ENCODE measurements at places on chromosomes 16 and 17.
A peak's percentile ranks its signal among the peaks of the same experiment; 100 is the strongest.

DNA sequence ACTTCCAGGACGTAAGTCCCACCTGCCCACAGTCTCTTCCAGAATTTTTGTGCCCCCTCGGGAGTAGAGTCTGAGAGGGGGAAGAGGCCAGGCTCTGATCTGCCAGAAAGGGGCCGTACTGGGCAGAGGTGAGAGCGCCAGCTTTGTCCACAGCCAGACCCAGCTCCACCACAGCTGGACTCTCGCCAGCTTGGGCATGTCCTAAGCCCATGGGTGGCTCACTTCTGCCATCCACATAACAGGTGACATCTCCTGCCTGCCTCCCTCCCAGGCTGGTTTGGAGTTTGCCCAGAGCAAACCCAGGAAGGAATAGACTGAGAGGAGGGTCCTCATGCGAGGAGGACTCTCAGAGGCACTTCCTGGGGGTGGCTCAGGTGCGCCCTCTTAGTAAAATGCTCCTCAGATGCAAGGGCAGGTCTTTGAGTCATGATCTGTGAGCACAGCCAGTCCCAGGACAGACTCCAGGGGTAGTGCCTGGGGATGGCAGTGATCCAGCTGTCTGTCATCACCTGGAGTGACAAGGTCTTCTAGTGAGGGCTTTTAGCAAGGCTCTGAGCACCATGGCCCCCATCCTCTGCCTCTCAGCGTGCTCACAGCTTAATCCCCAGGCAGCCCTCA lies 89.2 kb downstream of the AMFR start:
- DNase-seq = no peak

DNA sequence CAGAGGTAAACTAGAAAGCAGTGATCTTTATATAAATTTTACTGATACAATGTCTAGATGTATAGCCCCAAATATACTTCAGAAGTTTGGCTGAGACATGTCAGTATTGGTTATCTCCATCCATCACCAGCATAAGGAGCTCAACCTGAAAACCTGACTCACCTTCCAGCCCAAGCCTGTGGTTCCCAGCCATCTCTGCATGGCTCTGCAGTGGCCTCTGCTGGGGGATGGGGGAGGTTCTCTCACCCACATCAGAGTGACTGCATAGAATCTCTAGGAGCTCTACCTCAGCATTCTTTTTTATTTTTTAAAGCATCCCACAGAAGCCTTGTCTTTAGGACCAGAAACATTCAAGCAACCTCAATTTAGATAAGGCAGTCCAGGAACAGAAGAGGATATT lies 27.3 kb downstream of the USP7 start:
- no peak for DNase-seq

DNA sequence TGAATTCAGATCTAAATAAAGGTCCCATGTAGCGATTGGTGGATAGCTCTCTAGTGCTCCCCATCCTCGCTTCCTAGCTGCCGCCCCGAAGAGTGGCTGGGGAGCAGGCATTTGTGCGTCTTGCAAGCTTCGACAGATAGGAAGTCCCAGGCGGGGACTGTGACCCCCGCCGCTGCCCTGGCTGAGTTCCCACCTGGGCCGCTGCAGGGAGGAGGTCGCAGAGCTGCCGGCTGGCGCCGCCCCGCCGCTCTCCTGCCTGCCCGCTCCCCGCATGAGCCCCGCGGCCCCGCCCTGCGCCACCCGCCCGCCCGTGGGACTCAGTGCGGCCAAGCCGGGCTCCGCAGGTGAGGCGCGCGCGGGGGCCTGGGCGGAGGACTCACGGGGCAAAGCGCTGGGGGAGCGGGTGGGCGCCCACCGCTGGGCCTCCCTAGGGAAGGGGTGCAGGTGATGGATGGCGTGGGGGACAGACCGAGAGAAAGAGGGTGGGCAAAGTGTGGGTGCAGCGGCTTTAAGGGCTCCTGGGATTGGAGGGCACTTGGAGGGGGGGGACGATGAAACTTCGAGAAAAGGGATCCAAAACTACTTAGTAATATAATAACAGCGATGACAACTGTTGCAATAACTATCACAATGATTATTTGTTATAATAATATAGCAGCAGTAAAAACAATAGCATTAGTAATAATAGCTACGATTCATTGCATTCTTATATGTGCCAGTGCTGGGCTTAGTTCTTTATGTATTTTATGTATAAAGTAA lies at the start of gene OTOA:
Gene OTOA, plus strand, starts transcription at position 80 of the 759 bp plus-strand sequence. CDS start 14,547 bp downstream, outside the sequence.
- no peak for DNase-seq

- no peak for DNase-seq
Measured at GRCh38 chr17:151004-151403, 13.6 kb downstream of the SCGB1C2 start.

DNA sequence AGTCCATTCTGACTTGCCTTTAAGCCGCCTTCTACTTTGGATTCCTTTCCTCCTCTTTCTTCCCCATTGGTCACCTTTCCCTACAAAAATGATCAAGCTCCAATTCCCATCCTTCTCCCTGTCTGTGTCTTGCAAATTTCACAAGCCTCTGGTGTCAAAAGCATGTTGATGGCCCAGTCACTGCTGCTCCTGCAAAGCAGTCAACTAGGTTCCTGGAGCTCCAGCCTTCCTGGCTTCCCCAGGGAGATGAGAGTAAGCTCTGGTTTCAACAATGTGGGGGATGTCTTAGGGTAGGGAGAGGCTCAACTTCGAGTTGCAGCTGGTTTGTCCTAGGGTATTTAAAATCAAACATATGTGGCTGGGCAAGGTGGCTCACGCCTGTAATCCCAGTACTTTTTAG lies 36.1 kb upstream of the HELZ start:
- no peak for DNase-seq

GRCh38 chr17:39871801-39872200 lies 3.8 kb downstream of the ZPBP2 start:
- DNase-seq = no peak

GRCh38 chr17:79979816-79980215 lies 55.9 kb downstream of the TBC1D16 start:
- DNase-seq = no peak

DNA sequence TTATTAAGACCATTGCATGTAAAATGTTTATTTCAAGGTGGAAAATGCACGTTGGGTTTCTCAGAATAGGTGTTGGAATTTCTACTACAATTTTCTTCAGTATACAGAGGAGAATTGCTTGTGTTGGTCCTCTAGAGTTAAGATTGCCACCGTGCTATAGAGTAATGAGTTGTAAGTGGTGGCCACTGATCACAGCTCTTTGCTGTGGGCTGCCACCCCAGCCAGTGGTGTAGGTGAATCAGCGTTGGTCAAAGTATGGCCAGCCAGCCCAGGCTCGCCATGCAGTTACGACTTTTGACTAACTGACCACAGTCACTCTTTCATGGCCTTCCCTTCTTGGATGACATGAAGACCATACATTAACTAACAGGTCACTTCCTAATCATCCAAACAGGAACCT lies 12.6 kb upstream of the PRKAR1A start:
- DNase-seq = no peak

- peak; percentile 60 for DNase-seq
Measured at GRCh38 chr17:74748529-74749278, at the start of gene NHERF1. TSS of gene NHERF1 (plus strand) at chr17:74748628. CDS start at chr17:74748847, 219 bp downstream.

DNA sequence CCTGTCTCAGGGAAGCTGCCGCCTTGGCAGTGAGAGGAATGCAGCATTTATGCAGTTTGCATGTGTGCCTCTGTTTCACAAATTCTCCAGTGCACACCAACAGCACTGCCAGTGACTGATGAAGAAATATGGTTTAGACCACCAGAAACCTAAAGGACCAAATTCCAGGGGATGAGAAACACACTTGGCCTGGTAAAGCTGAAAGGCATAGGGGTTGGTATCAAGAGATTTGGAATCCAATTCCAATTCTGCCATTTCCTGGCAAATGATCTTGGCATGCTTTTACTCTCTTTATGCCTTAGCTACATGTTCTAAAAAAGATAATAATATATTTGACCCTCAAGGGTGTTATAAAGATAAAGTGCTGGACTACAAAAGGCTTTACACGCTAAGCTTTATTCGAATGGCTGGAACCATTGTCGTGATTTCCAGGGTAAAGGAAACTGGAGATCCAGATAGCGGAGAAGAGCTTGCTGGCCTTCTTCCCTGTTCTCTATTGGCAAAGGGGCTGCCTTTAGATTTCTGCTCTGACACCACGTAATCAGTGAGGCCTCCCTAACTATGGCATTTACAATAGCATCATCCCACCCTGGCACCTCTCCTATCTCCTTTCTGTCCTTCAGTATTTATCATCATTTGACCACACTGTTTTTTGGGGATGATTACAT lies 359.8 kb upstream of the ASIC2 start:
- DNase-seq = no peak

DNA sequence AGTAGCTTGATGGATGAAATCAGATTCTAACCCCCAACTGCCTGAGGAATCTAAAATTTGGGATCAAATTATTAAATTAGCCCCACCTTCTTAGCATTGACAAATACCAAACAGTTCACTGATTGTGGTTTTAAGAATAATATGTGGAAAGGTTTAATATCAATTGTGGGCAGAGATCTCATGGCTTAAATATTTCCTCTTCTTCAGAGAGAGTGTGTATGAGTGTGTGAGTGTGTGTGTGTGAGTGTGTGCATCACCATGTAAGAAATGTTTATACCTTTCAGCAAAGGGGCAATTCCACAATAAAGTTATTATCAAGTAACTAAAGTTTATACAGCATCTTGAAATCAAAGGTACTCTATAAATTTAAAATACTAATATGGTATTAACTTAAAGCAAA lies 3.2 kb downstream of the SMURF2 start:
- DNase-seq = no peak

GRCh38 chr17:39700148-39700987 lies 504 bp downstream of the ERBB2 start:
- DNase-seq = no peak

- DNase-seq = no peak
Measured at GRCh38 chr16:66512272-66513110, 37.4 kb downstream of the TK2 start.

GRCh38 chr17:27974045-27974436 lies 68.4 kb upstream of the NLK start:
- DNase-seq = no peak

GRCh38 chr17:30405161-30405560 lies 26.4 kb downstream of the CPD start:
- no peak for DNase-seq

DNA sequence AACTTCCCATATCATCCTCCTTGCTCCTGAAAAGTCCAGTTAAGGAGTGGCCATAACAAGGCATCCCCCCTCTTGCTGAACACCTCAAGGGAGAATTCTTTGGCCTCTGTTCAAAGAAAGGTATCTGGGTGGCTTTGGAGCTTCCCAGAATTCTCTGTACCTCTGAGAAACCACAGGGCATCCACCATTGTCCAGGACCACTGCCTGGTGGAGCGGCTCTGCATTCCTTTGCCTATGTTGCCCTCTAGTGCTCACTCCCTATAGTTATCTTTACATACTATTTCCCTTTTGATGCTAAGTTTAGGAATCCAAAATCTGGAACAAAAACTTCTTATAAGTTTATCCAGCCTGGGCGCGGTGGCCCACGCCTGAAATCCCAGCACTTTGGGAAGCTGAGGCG lies 30.3 kb downstream of the CHD9NB start:
- DNase-seq = no peak

GRCh38 chr16:27286451-27286850 lies 17.9 kb upstream of the NSMCE1 start:
- DNase-seq = peak; percentile 85

DNA sequence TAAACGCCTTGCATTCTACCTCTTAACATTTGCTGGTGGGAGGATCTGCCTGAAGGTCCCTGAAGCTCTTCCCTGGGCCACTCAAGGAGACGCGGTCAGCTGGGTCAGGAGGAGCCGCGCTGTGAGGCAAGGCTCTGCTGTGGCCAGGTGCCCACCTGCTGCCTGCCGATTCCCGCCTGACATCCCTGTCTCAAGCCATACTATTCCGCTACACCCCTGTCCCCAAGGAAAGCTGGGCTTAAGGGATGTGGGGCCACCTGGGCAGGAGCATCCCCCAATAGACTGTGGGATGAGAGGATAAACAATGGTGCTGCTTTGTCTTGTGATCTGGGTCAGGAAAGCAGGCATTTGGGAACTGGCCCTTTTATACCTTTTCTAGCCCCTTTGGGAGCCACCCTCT lies 5.1 kb downstream of the TPPP3 start:
- no peak for DNase-seq

DNA sequence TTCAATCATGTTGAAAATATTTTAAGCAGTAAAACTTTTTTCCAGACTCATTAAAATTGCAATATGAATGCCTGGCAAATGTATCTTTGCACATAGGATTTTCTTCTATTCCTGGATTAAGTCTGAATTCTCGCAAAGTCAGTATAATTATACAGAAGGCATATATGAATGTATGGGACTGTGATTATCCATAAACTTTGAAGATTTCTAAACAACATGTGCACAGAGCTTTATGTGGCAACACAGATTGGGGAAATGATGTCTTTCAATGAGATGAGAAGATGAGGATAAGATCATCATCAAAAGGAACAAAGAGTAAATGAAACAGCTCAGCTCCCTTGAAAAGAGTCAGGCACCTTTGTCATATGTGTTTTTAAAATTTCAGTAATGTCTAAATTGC lies 635.3 kb downstream of the CDH11 start:
- DNase-seq = no peak

DNA sequence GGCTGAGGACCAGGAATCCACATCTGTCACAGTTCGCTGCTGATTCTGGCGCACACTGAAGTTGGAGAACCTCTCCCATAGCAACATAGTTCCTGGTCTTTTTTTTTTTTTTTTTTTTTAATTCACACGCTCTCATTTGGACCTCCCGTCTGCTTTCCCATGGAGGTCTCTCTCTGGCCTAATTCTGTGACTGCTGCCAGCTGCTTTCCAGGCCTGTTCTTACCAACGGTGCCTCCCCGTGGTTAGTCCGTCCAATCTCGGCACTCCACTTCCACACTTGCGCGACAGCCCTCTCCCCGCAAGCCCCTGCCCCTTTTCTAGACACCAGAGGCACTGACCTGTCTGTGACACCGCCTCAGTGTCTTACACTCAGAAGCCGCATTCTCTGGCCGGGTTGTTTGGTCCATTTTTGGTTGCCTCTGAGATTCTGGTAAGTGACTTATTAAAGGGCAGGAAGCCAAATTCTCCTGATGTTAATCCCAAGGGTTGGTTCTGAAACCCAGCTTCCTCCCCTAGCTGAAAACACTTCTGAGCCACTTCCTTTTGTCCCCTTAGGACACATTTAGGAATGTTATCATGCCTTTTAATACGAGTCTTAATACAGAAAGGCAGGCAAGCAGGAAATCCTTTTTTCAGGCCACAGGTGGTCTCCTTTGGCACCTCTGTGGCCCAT lies 1.1 kb upstream of the AKTIP start:
- no peak for DNase-seq

DNA sequence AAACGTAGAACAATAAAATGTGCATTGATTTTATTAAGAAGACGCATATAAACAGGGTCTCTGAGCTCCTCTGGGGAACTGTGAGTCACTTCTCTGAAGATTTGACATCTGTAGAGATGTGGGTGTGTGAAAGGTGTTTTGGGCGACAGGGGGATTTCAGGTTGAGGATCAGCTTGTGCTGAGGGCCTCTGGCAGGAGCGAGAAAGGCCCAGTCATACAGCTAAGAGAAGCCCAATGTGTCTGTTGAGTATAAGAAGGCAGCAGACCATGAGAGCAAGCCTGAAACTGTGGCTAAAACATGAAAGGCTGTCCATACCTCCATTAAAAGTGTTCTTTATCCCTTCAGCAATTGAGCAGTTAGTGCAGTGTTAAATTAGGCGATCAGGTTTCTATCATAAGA lies 406.5 kb upstream of the MON1B start:
- no peak for DNase-seq

GRCh38 chr17:73291260-73291801 lies 20.5 kb downstream of the CDC42EP4 start:
- peak; percentile 70 for DNase-seq

GRCh38 chr17:72119873-72120641 lies 763 bp upstream of the SOX9 start:
- no peak for DNase-seq
